Left ventricle myocardium inferior (tissue), 1 donor: ENCODE measurements at places on chromosomes 6 and 20.

DNA sequence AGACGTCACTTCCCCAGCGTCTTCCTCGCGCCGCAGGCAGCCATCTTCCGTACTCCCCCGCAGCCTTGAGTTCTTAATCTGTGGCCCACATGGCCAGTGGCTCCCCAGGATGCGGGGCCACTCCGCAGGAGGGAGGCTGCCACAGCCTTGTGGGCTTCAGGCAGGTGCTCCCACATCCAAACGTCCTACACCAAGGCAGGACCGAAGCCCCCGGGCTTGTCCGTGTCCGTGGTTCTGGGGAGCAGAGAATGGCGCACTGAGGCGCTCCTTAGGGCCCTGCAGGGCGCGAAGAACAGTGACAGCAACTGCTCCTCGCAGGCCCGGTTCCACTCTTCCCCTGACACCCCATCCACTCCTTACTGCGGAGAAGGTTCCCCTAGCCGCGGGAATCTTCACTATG is 755.8 kb downstream of the PRIM2 start:
- H3K27me3 ChIP-seq: no peaks in the 10 kb centered on the region
- H3K36me3 ChIP-seq: no peaks in the 10 kb centered on the region
- no peak overlapping the region for H3K27ac ChIP-seq
- no peak for DNase-seq
- H3K4me1 ChIP-seq: no peaks in the 10 kb centered on the region
- H3K4me3 ChIP-seq: no peak overlapping the region

GRCh38 chr20:60202046-60202445 is 243.8 kb downstream of the CDH26 start:
- no peak overlapping the region for H3K27ac ChIP-seq
- peaks cover 3% of the 10 kb centered on the region for H3K27me3 ChIP-seq
- DNase-seq: peak; percentile 32
- H3K36me3 ChIP-seq: no peaks in the 10 kb centered on the region

- no peaks in the 10 kb centered on the region for H3K36me3 ChIP-seq
- H3K27me3 ChIP-seq: no peaks in the 10 kb centered on the region
- H3K4me1 ChIP-seq: peaks cover 36% of the 10 kb centered on the region
- DNase-seq: peak; percentile 51
- H3K27ac ChIP-seq: no peak overlapping the region
- H3K4me3 ChIP-seq: no peak overlapping the region
Measured at GRCh38 chr6:31128093-31128676, 7.9 kb upstream of the CDSN start.

DNA sequence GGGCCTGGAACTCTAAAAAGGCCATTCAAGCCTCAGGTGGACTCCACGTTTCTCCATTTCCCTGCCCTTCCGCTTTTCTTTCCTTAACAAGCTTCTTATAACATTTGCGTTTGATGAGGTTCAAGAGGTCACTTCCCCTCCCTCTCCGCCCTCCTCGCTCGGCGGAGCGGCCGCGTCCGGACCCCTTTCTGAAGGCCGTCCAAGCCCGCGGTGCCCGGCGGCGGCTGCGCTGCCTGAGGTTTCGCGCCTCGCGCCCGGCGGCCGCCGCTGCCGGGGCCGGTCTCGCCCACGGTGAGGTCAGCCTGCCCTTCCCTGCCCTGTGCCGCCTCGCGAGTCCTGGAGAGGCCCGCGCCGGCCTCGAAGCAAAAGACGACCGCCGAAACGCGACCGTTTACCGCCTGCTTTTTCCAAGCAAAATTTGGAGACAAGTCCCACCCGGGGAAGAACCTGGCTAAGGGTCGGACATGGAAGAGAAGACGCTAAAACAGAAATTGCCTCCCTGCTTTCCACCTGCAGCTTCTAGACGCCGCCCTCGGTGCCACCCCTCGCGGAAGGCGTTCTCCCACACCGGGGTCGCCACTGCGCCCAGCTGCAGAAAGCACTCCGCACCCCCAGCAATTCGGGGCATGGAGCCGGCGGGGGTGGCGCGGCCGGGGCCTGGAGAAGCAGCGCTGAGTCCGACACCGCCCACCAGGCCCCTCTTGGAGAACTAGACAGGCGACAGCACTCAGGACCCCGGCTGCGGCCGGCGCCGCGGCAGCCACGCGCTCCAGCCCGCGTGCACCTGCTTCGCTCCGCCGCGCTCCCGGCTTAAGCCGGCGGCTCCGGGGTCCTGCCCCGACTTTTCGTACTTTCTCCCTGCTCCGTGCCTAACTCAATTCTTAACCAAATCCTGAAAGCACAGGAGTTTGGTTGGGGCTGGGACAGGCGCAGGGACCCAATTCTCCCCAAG is 11.0 kb upstream of the FOXF2 start:
- no peaks in the 10 kb centered on the region for H3K36me3 ChIP-seq
- peaks cover 100% of the 10 kb centered on the region for H3K27me3 ChIP-seq
- peak overlapping the region; percentile 33 for H3K4me3 ChIP-seq
- DNase-seq: no peak

DNA sequence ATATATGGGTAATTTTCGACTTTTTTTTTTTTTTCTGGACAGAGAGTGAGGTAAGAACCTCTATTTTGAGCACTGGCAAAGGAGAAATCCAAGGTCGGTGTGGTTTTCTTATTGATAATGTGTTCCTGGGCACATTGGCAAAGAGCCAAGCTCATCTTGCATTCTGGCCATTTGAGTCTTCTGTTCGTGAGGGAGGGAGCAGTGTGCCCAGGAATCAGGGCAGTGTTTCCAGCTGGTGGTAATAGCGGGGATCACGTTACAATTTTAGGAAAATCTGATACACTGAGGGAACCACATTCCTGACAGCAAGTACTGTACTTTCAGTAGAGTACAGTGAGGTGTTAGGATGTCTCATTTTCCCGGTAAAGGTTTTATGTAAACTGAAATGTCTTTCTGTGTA is 442.3 kb upstream of the MAP3K7 start:
- no peak overlapping the region for H3K27ac ChIP-seq
- no peak overlapping the region for H3K4me3 ChIP-seq

DNA sequence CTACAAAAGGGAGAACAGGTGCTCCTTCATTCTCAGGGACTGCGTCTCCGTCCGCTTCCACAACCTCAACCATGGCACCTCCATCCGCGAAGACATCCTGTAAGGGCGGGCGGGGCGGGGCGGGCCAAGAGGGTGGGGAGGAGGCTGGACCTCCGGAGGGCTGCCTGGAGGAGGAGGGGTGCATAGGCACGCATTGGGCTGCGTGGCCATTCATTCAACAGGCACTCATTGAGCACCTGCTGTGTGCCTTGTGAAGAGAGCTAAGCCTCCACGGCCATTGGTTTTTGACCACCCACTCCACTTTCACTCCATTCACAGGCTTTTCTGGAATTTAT is 435 bp downstream of the ZSWIM3 start:
- peaks cover 19% of the 10 kb centered on the region for H3K36me3 ChIP-seq
- no peaks in the 10 kb centered on the region for H3K27me3 ChIP-seq
- no peak for DNase-seq
- H3K27ac ChIP-seq: peak overlapping the region; percentile 92
- peak overlapping the region; percentile 98 for H3K4me3 ChIP-seq
